ENCODE measurements at places on chromosomes 11 and 22. TPM values are rescaled to one million over a fixed set of nuclear protein-coding genes. Genes with fewer than 3 reads are reported as not detected.
A peak's percentile ranks its signal among the peaks of the same experiment; 100 is the strongest.

DNA sequence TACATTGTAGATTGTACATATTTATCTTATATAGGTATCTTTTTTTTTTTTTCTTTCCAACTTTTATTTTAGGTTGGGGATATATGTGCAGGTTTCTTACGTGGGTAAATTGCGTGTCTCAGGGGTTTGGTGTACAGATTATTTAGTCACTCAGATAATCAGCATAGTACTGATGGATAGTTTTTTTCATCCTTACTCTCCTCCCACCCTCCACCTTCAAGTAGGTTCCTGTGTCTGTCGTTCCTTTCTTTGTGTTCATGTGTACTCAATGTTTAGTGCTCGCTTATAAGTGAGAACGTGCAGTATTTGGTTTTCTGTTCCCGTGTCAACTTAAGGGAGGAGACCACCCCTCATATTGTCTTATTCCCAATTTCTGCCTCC lies 9.6 kb downstream of the C11orf96 start:
- DNase-seq, result no peak

DNA sequence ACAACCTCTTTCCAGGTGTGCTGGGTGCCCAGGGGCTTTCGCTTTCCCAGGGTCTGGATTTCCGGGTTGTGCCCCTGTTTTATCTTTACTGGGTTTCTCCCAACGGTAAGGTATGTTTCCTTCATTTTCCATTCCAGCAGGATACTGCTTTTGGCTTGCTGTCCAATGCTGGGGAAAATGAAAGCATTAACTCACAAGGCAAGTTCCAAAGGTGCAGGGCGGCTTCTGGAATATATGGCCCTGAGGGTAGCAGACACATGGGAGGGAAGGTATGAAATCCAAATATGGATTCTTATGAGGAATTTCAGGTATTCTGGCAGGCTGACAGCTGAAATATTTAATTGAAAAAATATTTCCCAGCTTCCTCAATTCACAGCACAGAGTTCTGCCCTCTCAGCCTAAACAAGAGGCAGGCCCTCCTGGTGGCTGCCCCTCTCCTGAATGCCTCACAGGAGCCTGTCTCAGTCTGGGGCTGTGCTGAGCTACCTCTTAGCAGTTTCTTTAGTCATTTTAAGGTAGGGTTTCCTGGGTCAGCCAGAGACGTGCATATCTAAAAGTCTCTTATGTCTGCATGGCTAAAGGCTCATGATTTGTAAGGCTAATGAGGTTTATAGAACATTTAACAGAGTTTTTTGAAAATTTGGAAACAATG lies 318.6 kb upstream of the B3GAT1 start:
- DNase-seq, result no peak

DNA sequence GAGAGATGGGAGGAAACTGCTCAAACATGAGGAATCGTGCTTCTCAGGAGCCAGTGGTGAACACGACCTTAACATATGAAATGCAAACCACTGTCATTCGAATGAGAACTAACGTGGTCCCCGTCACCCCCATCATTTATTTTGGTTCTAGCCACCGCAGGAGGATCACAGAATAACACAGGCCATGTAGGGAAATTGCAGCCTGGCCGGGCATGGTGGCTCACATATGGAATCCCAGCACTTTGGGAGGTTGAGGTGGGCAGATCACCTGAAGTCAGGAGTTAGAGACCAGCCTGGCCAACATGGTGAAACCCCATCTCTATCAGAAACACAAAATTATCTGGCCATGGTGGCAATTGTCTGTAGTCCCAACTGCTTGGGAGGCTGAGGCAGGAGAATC lies 27.1 kb downstream of the KRTAP5-5 start:
- DNase-seq, result no peak

DNA sequence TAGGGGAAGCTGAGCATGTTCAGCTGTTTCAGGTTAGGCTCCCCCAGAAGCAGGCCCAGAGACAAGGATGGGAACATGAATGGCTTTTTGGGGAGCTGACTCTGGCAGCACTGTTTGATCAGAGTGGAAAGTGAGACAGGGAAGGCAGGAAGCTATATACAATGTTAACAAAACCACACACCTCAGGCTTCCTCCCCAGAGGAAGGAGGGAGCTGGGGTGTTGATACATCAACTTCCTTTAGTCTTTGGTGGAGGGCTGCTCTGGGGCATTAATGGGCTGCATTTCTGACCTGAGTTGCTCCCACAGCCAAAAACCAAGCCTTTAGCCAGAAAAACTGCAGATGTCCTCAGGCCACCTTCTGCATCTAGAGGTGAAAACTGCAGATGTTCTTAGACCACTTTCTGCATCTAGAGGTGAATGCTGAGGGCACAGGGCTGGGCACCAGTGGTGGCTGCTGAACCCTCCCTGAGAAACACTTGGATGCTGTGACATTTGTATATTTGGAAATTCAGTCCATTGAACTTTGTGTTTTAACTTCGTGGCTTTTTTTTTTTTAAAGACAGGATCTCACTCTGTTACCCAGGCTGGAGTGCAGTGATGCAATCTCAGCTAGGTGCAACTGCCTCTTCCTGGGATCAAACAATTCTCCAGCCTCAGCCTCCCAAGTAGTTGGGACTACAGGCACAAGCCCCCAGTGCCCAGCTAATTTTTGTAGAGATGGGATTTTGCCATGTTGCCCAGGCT lies 49.9 kb downstream of the KIAA1671 start:
- DNase-seq, result peak; percentile 35

GRCh38 chr11:58060535-58060934 lies 29.8 kb downstream of the OR6Q1 start:
- no peak for DNase-seq

LRRC4C gene
- total RNA-seq, result not detected

DEUP1 gene
- total RNA-seq, result not detected

- no peak for DNase-seq
These were observed 5.3 kb upstream of the JAML start for GRCh38 chr11:118230088-118230487.

SCO2 gene
- 2.1 TPM for total RNA-seq

- no peak for DNase-seq
These were observed 39.7 kb upstream of the ETS1 start for GRCh38 chr11:128626913-128627665.

C1QTNF4 gene
- total RNA-seq, result not detected

UBQLN3 gene
- total RNA-seq, result not detected

TRIM51 gene
- total RNA-seq, result not detected

DNA sequence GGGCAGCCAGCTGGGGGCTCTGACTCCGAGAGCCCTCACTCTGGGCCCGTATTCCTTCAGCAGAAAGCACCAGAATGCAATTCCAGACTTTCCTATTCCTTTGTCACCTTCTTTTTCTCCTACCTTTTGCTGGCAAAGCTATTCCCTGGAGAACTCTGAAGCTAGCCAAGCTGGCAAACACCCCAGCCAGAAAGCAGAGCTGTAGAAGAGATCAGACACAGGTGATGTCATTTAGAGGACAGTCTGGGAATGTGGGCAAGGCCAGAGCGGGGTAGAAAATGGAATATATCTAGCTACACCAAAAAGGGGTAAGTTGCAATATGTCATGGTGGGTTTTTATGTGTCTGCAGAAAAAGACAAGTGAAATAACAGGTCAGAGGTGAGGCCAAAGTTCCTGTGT lies 205.1 kb downstream of the NXPE2 start:
- no peak for DNase-seq

DNA sequence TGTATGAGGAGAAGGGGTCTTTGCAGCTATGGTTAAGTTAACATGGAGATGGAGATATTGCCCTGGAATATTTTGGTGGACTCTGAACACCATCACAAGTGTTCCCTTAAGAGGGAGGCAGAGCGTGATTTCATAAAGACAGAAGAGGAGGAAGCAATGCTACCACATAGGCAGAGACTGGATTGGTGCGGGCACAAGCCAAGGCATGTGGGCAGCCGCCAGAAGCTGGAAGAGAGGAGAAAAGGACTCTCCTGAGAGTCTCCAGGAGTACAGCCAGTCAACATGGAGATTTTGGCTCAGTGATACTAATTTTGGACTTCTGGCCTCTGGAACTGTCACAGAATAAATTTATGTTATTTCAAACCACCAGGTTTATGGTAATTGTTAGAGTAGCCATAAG lies 231.6 kb downstream of the OPCML start:
- no peak for DNase-seq

LSP1 gene
- total RNA-seq, result 1.00 TPM

Measured in HepG2 (cell line).